ENCODE measurements at places on chromosomes 2 and 18.

DNA sequence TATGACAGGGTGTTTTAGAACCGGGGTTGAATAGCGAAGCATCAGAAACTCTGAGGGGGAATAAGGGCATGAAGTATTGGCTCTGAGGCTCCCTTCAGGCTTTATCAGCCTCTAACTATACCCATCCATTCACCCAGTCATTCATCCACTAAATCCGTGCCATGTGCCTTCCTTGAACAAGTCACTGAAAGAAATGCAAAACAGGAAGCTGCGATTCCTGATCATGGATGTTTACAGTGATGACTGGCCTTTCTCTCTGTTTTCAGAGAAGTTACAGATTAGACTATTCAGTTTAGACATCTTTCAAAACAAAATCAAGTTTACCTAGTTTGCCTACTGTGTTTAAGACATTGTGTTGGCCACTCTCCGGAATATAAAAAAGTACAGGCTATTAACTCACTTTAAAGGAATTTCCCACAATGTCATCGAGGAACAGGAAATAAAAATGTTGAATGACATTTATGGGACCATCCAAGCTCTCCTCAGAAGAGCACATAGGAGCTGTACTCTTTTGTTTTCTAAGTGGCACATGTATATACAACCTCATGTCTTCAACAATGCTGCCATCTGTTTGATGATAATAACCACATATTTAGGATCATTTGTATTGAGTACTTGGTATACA lies 43.8 kb upstream of the SLC14A1 start:
- DNase-seq, result no peak

- peak; percentile 54 for DNase-seq
These were observed 40.1 kb downstream of the DOCK10 start for GRCh38 chr2:225002039-225002655.

DNA sequence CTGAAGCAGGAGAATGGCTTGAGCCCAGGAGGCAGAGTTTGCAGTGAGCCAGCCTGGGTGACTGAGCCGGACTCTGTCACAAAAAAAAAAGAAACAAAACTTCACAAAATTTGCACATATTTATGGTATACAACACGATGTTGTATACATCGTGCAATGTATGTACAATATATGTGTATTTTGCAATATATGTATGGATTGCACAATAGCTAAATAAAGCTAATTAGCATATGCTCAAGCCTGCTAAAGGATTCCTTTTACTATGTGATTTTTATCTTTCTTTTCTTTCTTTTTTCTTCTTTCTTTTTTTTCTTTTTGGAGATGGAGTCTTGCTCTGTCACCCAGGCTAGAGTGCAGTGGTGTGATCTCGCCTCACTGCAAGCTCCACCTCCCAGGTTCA lies 368.0 kb upstream of the FAM98A start:
- DNase-seq, result no peak

- DNase-seq, result no peak
These were observed 21.9 kb downstream of the ANTXR1 start for GRCh38 chr2:69034845-69035244.

DNA sequence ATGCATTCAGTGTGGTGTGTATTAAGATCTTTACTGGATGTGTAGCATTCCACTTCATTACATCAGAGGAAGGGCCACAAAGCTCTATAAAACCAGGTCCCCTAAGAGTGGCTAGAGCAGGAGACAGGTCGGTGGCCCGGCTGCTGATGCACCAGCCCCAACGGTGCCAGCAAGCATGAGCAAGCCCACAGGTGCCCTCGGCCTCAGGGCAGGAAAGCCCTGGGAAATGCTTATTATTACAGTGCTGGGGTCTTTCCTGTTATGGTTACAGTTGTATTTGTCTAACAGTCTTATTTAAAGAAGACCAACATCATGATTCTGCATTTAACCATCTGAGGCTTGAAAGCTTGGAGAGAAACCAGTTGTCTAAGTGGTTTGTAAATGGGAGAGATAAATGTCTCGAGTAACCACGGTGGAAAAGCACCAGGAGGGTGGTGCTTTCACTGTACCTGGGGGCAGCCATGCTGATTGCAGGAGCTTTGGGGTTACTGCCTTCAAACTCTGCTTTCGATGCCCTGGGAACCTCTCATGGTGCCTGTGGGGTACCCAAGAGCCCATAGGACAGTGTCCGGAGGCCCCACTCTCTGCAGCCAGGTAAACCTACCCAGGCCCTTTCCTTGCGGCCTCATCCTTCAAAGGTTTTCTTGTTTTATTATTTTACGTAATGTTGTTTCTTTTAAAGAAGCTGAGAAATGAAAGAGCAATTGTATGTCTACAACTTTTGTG lies 133.1 kb downstream of the SH3RF3 start:
- no peak for DNase-seq

DNA sequence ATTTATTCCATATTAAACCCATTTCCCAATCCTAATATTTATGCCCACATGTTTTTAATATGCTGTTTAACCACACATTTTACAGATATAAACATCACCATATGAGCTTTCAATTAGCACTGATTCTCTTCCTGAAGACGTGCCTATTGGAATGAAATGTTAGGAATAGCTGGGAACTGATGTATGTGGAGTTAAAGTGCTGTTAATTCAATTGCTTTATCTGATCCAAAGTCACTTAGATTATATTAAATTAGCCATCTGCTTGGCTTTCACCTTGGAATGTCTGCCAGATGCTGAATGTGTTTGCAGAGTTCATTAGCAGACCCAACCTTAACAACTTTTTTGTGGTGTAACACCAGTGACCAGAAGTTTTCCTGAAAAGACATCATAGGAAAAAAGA lies 942.9 kb upstream of the KLHL29 start:
- no peak for DNase-seq

DNA sequence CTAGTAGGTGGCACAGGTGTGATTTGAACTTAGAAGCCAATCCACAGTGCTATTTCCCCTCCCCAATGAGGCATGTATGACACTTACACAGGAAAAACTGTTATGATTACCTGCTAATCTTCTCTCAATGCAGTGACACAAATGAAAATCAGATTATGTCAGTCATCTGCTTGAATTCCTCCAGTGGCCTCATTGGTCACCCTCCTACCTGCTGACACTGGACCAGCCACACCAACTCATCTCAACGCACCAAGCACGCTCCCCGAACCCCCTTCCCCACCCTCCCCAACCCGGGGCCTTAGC lies 82.2 kb upstream of the SEC11C start:
- no peak for DNase-seq

DNA sequence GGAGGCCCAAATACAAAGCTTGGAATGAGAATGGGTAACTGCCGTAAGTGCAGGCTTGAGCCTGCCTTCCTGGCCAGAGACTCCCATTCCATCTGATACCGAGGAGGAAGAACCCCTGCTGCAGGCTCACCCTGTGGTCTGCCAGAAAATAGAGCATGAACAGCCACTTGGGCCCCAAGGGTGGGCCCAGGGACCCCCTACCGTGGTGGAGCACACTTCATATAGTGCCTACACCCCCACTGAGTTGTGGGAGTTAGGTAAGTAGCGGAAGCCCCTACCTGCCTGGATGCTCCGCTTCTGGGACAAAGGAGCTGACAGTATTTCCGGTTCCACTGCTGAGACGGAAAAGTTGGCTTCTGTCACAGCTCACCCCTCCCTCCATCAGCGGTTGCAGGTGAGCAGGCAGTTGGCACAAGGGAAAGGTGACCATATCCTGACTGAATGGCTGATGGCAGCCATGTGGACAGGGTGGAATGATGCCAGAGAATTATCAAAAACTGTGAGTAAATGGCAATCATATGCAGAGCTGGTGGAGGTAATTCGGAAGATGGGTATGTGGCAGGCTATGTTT lies 11.5 kb upstream of the C2orf42 start:
- DNase-seq, result no peak

GRCh38 chr2:66562304-66562685 lies 127.4 kb downstream of the MEIS1 start:
- DNase-seq, result no peak

DNA sequence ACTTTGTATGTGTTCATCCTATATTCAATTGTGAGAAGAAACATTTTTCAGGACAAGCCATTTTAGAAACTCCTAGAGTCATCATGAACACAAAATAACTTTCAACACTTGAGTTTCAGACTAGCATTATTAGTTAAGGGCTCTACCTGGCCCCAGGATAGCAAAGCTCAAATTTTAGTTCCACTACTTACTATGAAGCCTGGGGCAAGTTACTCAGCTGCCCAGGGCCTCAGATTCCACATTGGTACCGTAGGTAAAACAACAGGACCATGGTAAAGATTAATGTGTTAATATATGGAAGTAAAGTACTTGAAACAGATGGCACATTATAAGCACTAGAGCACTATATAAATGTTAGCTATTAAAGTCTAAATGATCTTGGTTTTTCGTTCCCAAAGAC lies 19.4 kb downstream of the MPPE1 start:
- DNase-seq, result no peak

- DNase-seq, result no peak
These were observed 188.2 kb downstream of the PLCL1 start for GRCh38 chr2:197992482-197993133.

DNA sequence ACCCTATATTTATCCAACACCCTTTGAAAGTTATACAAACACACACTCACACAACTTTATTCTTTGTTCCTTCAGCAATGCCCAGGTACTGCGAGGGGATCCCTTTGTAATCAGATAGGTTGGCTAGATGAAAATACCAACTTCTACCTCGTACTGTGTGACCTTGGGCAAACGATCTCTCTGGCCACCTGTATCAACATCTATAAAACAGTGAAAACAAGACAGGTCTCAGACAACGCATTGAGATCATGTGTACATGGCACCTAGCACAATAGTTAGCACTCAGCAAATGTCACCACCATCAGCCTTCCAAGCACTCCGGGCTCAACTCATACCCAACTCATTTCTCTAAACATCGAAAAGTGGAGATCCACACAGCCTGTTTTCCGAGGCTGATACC lies 118.4 kb upstream of the PPP1CB start:
- DNase-seq, result no peak

DNA sequence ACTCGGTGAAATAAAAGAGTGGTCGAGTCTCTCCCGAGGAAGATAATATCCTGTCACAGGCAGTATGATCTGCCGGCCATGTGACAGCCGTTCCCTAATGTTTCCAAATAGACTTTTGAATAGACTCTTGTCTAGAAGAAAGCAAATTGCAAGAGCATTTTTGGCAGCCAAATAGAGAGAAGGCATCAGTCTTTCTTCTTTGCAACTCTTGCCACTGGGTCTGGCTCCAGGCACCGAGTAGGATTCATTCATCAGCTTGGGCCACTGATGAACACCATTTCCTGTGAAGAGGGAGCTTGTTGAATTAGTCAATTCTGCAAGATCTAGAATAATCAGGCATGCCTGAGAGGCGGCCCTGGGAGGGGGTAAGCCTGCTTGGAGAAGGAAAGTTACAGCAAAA lies 165.6 kb downstream of the KLHL29 start:
- no peak for DNase-seq

DNA sequence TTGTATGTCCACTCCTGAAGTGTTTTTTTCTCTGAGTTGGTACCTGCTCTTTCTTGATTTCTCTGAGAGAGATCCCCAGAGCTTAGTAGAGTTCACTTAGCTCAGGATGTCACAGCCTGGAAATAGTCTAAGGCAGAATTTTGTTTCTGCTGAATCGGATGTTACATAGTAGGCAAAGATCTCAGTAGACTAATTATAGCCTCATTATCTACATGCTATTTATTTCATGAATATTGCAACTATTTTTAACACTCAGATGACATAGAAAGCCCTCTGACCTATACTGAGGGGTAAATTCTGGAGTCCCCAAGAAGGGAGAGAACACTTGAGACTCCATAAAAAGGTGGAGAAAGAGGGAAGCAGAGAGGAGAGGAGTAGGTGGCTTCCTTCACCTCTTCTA lies 160.2 kb downstream of the FHOD3 start:
- DNase-seq, result no peak

DNA sequence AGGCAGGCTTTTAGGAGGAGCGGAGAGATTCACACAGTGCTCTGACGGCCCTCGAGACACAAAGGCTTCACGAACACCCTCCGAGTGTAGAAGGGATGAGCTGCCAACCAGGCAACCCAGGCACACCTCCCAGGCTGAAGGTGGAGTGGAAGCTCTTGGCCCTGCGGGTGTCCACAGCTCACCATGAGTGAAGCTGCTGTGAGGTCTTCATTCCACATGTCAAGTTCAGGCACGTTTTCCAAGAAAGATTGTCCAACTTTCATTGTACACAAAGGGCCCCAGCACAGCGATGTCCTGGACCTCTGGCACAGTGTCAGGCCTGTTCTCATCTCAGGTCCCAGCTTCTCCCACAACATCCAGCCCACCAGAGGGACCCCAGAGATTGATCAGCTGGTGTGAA lies 13.4 kb downstream of the PARD6G start:
- no peak for DNase-seq

- peak; percentile 67 for DNase-seq
These were observed 4.7 kb upstream of the ZNF516 start for GRCh38 chr18:76499637-76500340.

- DNase-seq, result peak; percentile 57
These were observed 17.3 kb upstream of the CYS1 start for GRCh38 chr2:10097352-10098148.

DNA sequence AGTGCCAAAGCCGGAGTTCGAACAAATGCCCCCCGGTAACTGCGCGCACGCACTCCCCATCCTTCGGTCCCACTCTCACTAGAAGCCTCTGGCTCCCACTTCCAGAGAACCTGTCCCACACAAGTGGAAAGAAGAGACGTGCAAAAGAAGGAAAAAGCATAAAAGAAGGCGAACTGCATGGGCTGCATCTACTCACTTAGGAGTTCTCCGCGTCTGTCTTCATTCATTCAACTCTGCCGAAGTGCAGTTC lies 312 bp downstream of the NR4A2 start:
- DNase-seq, result no peak

DNA sequence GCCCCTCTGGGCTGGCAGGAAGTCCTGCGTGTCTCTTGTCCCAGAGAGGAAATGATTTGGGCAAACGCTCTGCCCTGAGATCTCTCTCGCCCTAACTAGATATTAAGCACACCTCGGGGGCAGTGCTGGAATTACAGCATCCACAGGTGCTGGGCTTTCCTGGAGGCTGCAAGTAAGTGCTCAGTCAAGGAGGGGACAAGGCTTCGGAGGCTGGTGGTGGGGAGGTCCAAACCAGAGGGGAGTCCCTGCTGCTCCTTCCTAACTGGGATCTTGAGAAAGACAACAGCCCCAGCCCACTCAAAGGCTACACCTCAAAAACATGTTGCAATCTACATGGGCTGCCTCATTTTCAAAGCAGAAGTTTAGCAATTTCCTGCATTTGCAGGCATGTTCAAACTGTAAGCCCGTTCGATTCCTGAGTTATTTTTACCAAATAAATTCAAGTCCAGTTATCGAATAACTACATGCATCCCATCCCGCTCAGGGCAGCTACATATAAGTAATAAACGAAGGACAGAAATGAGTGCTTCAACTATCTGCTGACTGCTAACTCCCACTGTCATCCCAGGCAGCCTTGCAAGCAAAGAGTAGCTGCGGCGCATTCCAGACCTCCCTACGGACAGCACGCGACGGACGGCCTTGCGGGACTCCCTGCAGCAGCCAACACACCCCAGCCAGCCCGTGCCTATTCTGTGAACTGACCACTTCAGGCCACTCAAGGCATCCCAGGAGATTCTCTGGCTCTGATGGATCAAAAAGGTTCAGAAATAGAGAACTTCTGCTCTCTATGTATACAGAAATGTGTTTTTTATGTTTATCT lies 27.5 kb downstream of the ZNF516 start:
- peak; percentile 81 for DNase-seq

Measured in KBM-7 (cell line).